SK-N-MC (cell line): ENCODE measurements at places on chromosomes 2 and 18.

DNA sequence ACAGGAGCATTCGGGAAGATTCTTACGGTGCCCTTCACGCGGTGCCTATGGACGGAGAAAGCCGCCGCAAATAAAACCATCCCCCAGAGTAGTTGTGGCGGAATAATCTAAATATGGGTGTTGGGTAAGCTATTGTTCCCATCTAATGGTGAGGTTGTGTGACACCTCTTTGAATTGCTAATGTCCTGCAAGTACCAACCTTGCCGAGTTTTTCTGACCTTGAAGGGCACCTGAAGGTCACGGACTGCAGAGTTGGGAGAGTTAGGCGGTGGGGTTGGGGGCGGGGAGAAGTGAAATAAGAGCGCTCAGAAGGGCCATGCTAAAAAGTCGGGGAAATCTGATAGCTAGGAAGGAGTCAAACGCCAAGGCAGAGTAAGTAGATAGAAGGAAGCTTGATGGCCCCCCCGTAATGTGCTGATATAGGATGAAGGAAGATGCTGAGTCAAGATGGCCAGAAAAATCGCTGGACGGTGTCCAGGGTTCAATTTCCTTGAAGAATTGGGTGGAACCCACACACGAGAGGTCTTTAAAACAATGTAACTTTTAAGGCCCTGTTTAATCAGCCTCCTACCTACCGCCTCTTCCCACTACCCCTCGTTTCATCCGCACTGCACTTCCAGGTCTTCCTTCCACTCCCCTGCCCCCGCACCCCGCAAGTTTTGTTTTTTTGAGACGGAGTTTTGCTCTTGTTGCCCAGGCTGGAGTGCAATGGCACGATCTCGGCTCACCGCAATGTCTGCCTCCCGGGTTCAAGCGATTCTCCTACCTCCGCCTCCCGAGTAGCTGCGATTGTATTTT, 600 bp downstream of the KATNAL2 start:
- DNase-seq: no peak

DNA sequence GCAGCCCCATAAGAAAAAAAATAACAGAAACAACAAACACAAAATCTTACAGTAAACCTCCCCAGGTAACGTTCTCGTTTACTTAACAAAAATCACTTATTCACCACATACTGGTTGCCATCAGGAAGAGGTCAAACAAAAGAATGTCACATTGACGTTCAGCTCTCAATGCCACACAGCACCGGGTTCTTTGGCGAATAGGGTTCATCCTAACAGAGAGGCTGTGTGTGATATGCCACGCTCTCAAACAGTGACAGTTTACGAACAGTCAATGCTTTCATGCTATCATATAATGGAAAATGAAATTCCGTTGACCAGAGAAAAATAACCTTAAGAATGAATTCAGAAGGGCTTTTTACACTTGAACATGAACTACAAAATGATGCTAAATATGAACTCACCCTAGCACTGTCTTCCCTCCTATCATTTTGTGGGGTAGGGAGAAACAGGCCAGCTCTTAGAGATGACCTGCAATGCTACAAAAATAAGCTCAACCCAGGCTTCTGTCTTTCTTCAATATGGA, 2.0 kb downstream of the TMEM163 start:
- DNase-seq: no peak

DNA sequence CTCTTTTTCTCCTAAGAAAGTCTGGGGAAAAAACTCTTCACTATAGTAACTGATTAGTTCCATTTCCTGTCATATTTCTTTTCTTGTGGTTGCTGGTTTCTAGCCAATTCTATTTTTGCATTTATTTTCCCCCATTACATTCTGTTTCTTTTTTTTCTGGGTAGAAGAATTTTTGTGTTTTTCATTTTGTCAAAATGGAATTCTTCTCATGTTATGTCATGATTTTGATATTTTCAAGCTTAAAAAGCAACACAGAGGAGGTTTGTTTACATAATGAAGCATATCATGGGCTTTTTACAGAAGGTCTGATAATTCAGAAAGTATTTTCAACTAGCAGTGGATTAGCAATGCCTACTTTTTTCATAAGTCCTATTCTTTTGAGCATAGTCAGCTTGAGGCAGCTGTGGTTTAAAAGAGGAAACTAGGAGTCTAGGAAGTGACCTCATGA, 102.0 kb downstream of the MAP2 start:
- DNase-seq: peak; percentile 78

DNA sequence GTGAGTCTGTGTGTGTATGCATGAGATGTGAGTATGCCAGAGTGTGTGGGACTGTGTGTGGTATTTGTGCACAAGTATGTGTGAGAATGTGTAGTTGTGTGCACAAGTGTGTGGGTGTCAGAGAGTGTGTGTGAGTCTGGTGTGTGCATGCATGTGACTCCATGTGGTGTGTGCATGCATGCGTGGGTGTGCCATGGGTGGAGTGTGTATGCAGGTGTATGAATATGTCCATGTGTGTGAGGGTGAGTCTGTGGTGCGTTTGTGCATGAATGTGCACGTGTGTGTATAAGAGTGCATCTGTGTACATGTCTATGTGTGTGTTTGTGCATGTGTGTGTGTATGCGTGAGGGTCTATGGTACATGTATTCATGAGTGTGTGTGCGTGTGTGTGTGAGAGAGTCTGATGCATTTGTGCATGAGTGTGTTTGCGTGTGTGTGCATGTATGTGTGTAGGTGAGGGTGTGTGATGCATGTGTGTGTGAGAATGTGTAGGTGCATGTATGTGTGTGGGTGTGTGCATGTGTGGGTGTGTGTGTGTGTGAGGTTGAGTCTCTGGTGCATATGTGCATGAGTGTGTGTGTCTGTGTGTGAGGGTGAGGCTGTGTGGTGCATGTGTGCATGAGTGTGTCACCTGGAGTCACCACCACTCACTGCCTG, 226.8 kb downstream of the LDLRAD4 start:
- no peak for DNase-seq

- DNase-seq: no peak
These were observed 102.4 kb downstream of the BABAM2 start for GRCh38 chr2:27992787-27993401.

GRCh38 chr2:63056107-63057050, 5.7 kb downstream of the OTX1 start:
- no peak for DNase-seq

DNA sequence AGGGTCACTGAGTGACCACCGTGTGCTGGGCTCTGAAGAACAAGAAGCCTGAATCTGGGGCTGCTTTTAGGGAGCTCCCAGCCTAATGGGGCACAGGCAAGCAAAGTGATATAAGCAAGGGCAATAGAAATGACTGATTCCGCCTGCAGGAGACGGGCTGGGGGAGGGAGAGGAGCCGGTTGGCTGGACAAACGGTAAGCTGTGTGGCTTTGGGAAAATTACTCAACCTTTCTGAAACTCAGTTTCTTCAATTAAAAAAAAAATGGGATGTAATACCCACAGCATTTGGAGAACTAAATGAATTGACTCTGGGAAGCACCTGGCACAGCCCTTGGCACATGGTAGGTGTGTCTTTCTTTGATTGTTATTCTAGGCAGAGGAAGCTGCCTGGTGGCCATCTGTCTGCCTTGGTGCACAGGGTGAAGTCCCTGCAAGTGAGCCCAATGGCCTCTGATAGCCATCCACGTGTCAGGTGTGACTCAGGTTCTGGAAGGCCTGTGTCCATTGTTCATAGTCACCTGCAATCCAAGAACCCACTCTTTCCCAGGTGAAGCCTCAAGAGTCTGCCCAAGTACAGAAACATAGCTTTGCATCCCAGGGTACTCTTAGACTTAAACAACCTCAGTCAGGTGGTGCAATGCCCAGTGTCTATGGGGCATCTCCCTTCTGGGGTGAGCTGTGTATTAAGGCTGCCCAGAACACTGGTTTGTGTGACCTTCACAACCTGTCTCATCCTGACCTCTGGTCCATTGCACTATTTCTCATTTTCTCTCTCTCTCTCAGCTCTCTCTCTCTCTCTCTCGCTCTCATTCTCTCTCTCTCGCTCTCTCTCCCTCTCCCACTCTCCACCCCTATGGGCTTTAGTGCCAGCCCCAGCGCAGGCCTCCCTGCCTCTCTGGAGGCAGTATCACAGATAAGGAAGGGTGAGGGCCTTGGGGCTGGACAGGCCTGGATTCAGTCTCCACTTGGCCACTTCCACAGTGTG, 30.0 kb upstream of the NTSR2 start:
- DNase-seq: no peak

DNA sequence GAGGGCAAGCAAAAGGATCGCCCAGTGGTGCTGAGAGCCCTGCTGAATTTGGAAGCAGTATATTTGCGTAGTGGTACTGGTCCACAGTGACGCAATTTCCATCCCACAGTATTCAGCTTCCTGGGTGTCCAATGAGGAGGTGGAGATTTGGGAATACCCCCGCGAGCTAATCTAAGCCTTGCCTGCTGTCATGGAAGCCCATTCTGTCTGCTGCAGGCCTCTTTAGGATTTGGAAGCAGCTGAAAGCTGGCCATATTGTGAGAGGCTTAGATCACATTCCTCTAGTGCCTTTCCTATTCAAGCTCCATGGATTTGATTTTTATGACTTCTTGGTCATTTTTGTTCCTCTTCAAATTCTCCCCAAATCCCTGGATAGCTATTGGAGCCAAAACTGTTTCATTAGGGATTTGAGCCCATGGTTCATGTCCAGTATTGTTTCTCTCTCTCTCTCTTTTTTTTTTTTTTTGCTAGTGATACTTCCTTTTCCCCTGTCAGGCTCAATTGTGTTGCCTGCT, 22.3 kb upstream of the DYNC2LI1 start:
- DNase-seq: no peak

DNA sequence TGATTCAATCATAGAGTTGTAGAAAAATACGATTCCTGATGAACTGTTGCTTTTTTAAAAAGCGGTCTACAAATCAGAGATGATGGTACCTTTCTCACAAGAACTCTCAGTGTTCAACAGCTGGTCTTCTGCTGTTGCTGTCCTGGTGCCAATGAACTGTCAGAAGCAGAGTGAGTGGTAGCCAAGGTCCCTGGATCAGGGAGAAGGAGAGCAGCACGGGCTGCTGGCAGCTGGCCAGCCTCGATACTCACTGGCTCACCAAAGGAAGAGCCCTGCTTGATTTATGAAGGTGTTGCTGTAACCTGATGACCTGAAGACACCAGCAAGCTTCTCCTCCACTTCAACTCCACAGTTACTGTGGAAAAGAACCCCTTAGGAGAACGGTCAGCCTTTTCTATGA, 300.8 kb upstream of the SOX11 start:
- no peak for DNase-seq
